ENCODE measurements at places on chromosomes 1 and 21. TPM values are rescaled to one million over a fixed set of nuclear protein-coding genes. Genes with fewer than 3 reads are reported as not detected.

Gene DCST1
- total RNA-seq, result 0.55 TPM

Gene BCL2L15
- 0.13 TPM for total RNA-seq

Gene SERTAD4
- 8.5 TPM for total RNA-seq

Gene SYT6
- total RNA-seq, result not detected

Gene SH3BGR
- total RNA-seq, result 0.64 TPM

Gene IGSF5
- not detected for total RNA-seq

Gene IRF6
- total RNA-seq, result 195 TPM

Gene G0S2
- 15.9 TPM for total RNA-seq

Gene FH
- total RNA-seq, result 24.2 TPM

Gene DISC1
- 4.1 TPM for total RNA-seq

Gene TIE1
- 19.0 TPM for total RNA-seq

DNA sequence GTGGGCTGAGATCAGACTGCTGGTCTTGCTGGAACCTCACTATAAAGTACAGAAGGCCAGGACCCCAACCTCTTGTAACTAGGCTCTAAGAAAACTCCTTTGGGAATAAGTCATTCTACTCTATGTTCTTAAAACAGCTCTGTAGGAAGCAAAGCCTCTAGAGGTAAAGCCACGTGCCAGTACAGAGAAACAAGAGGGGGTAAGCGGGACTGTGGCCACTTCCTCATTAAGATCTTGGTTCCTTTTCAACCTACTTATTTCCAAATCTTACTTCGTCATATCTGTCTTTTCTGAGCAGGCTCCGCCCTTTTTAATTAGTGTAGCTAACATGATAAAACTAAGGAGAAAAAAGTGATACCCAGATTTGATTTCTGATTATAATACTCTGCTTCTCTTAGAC, 3.8 kb downstream of the NCSTN start:
- peaks cover 20% of the 10 kb centered on the region for H3K4me1 ChIP-seq
- H3K27ac ChIP-seq, result no peak overlapping the region
- H3K27me3 ChIP-seq, result no peaks in the 10 kb centered on the region
- peaks cover 46% of the 10 kb centered on the region for H3K36me3 ChIP-seq
- no peak overlapping the region for H3K4me3 ChIP-seq

DNA sequence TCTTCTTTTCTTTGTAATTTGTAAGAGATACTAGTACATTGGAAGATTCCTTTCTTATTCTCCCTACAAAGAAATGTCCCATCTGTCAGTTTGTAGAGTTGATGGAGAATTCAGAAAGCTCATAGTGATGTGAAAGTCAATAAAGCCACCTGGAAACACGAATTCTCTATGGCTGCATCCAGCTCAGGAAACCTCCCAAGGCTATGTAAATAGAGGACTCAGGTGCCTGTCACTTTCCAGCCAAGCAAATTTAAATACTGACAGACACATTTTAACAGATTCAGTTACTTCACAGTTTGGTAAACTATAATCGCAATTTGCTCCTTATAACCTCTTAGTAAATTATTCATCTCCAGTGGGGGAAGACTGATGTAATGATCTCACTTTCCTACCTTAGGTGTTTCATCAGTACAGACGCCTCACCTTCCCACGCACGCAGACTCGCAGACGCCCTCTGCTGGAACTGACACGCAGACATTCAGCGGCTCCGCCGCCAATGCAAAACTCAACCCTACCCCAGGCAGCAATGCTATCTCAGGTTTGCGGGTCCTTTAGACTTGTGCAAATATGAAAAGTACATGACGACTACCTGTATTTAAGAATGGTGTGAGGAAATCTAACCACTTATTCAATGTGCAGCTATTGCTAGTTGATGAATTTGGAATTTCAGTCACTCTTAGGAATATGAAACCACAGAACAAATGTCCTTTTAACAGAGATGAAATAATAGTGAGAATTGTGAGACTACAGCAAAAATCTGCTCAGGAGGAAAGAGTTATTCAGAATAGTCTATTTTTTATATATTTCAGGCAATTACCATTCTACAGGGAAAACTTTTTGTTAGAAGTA, 60.6 kb downstream of the PTPRC start:
- H3K27me3 ChIP-seq, result peaks cover 7% of the 10 kb centered on the region
- no peak overlapping the region for H3K27ac ChIP-seq
- H3K4me3 ChIP-seq, result no peak overlapping the region
- H3K4me1 ChIP-seq, result no peaks in the 10 kb centered on the region
- H3K36me3 ChIP-seq, result no peaks in the 10 kb centered on the region

GRCh38 chr1:171803461-171804022, 22.1 kb downstream of the METTL13 start:
- no peaks in the 10 kb centered on the region for H3K36me3 ChIP-seq
- no peak overlapping the region for H3K4me3 ChIP-seq
- no peaks in the 10 kb centered on the region for H3K27me3 ChIP-seq

DNA sequence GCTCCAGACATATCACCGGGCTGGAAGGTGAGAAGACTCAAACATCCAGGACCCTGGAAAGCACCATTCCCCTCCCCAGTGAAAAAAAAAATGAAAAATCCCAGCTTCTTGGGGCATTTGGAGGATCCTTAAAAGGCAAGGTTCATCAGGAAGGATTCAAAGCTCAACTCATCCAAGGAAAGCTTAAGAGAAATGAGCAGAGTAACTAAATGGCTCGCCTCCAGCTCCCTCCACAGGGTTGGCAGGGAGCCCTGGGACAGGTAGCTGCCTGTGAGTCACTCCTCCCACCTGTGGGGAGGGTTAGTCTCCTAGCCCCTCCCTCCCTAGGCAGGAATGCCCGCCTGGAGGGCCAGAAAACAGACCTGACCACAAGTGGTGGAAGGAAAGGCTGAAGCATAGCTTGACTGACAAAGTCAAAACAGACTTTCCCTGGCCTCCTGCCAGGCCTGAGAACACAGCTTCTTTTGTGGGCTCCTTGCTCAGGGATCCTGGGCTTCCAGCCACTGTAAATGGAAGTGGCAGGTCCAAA, 712 bp upstream of the LAMB3 start:
- H3K4me3 ChIP-seq, result peak overlapping the region; percentile 27
- H3K27ac ChIP-seq, result peak overlapping the region; percentile 72
- H3K36me3 ChIP-seq, result no peaks in the 10 kb centered on the region
- no peaks in the 10 kb centered on the region for H3K27me3 ChIP-seq
- peak; percentile 89 for DNase-seq

- H3K27me3 ChIP-seq, result no peaks in the 10 kb centered on the region
- no peaks in the 10 kb centered on the region for H3K36me3 ChIP-seq
- H3K4me1 ChIP-seq, result peaks cover 5% of the 10 kb centered on the region
- no peak overlapping the region for H3K4me3 ChIP-seq
- DNase-seq, result no peak
- no peak overlapping the region for H3K27ac ChIP-seq
These were observed 65.9 kb upstream of the DNAJC6 start for GRCh38 chr1:65243491-65243890.

- no peaks in the 10 kb centered on the region for H3K36me3 ChIP-seq
- H3K27ac ChIP-seq, result no peak overlapping the region
- no peaks in the 10 kb centered on the region for H3K4me1 ChIP-seq
- H3K27me3 ChIP-seq, result no peaks in the 10 kb centered on the region
These were observed 193.2 kb upstream of the PLXNA2 start for GRCh38 chr1:208437401-208437800.

DNA sequence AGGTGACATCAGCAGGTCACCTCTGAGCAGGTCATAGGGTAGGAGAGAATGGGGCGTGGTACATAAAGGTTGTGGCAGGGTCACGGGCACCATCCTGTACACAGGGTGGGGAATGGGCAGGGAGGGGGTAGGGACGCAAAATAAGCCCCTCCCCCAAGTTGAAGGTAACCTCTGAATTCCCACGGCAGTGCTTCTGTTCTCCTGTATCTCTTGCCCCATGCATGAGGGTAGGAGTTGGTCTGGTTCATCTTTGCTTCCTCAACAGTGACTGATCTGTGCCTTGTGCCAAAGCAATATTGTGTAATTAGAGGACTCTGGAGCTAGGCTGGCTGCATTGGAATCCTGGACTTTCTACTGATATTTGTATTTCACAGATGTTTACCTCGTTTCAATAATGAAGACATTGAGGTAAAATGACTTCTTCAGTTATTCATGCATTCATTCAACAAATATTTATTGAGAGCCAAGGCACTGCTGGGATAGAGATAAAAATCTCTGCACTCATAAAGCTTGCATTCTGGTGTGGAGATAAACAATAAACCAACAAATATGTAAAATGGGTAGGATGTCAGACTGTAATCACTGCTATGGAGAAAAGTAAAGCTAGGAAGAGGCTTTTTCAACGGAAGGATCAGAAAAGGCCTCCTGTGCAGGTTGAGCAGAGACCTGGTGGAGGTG, 18.4 kb upstream of the GFI1 start:
- no peak for DNase-seq
- H3K36me3 ChIP-seq, result no peaks in the 10 kb centered on the region
- no peak overlapping the region for H3K27ac ChIP-seq
- H3K4me1 ChIP-seq, result no peaks in the 10 kb centered on the region
- no peak overlapping the region for H3K4me3 ChIP-seq

GRCh38 chr1:228751360-228752098, 16.2 kb downstream of the RHOU start:
- H3K4me1 ChIP-seq, result peaks cover 9% of the 10 kb centered on the region
- H3K27ac ChIP-seq, result no peak overlapping the region
- H3K4me3 ChIP-seq, result no peak overlapping the region
- peaks cover 26% of the 10 kb centered on the region for H3K27me3 ChIP-seq

DNA sequence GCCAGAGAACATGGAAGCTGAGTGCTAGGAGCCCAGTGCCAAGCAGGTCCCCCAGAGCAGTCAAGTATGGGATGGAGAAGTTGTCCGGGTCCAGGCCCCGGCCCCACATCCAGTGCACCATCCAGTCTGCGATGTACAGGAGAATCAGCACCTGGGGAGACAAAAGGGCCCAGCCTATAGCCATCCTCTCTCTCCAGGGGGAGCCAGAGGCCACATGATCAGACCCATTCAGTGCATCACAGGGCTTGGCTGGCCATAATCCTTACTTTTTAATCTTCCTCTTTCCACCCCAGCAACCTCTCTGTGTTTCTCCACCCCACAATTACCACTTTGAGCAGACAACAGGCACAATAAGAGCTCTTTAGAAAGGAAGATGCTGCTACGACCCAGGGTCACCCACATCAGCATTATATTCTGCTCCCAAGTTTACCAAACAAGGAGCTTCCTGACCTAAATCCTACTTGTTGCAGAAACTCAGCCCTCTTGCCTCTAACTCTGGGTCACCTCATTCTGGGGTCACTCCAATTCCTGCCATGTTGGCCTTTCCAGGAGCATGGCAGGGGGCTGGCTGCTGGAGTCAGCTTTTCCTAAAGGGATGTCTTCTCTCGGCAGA, 16.4 kb upstream of the RAB29 start:
- no peaks in the 10 kb centered on the region for H3K27me3 ChIP-seq
- DNase-seq, result no peak
- no peak overlapping the region for H3K27ac ChIP-seq
- no peaks in the 10 kb centered on the region for H3K4me1 ChIP-seq

DNA sequence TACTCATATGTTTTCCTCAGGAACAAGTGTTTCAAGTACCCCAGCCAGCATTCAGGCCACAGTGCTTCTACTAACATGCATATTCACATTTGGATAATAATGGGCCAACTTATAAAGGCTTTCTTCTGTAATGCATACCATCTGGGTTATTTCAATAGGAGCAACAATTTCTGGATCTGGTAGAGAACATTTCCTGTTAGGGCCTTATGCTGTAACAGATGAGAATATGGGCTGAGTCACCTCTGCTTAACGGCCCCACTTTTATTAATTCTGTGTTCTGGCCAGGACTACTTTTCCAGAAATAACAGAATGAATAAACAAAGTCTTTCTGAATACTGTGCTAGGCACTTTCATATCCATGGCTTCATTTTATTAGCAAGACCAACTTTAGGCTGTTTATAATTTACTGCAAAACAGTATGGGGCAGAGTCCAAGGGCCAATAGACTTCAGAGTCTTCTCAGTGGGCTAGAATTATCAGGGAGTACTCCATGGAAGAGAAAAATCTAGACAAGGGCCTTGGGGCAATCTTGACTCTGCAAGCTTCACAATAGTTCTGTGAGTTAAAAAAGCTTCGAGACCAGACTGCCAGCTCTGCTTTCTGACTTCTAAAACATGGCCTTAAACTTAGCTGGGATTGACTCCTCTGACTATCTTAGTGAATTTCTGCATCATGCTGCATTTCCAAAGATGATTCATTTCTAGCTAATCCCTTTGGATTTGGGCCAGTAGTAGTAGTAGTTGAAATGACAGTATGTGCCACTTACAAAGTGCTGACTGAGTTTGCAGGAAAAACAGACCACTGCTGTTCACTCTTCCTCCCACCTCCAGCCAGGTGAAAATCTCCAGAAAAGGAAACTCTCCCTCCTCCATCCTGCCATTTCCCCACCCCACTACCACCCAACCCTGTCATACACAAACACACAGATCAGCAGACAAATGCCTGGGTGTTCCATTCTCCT, 8.2 kb upstream of the SSX2IP start:
- H3K4me3 ChIP-seq, result no peak overlapping the region
- no peaks in the 10 kb centered on the region for H3K36me3 ChIP-seq
- peak overlapping the region; percentile 61 for H3K27ac ChIP-seq
- peaks cover 14% of the 10 kb centered on the region for H3K4me1 ChIP-seq

- H3K27ac ChIP-seq, result no peak overlapping the region
- DNase-seq, result no peak
- no peaks in the 10 kb centered on the region for H3K27me3 ChIP-seq
- H3K4me3 ChIP-seq, result no peak overlapping the region
- no peaks in the 10 kb centered on the region for H3K4me1 ChIP-seq
- peaks cover 87% of the 10 kb centered on the region for H3K36me3 ChIP-seq
These were observed 37.0 kb downstream of the LRIG2 start for GRCh38 chr1:113109908-113110554.

DNA sequence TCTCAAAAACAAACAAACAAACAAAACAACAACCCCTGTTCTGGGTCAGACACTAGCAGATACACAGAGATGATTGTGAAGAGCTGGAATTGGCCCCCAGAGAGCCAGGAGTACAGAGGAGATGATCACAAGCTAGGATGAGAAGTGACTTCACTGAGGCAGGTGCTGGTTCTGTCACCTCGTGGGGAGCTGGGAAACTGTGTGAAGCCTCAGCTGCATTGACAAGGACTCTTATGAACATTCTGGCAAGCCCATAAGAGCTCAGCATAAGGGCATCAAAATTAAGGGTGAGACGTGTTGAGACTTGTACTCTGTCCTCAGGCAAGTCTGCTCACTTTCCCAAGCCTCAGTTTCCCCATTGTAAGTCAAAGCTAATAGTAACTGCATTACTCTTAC, 14.7 kb upstream of the PTP4A2 start:
- DNase-seq, result no peak
- H3K27me3 ChIP-seq, result no peaks in the 10 kb centered on the region
- peaks cover 30% of the 10 kb centered on the region for H3K4me1 ChIP-seq
- no peaks in the 10 kb centered on the region for H3K36me3 ChIP-seq
- no peak overlapping the region for H3K27ac ChIP-seq

DNA sequence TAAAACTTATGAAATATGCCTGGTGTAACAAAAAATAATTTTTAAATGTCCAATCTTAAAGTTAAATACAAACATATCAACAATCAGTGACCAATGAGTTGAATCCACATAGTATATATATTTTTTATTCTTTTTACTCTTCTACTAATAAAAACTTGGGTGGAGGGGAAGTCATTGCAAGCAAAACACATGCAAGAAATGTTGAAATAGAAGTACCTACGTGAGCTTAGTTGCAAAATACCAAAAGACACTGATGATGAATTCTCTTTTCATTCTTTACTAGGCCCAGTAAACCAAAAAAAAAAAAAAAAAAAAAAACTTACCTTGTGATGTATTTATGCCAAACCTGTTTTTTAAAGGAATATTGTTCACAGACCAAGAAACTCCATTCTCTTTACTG, 26.4 kb upstream of the PLA2G4A start:
- no peak overlapping the region for H3K4me3 ChIP-seq
- H3K36me3 ChIP-seq, result no peaks in the 10 kb centered on the region
- no peaks in the 10 kb centered on the region for H3K4me1 ChIP-seq
- no peak for DNase-seq

- H3K36me3 ChIP-seq, result no peaks in the 10 kb centered on the region
- peak overlapping the region; percentile 45 for H3K4me3 ChIP-seq
- peaks cover 9% of the 10 kb centered on the region for H3K4me1 ChIP-seq
- no peak overlapping the region for H3K27ac ChIP-seq
- DNase-seq, result no peak
These were observed 459 bp downstream of the FOXE3 start for GRCh38 chr1:47416319-47417169.

Measured in suprapubic skin (tissue), 4 donors.